ENCODE measurements at places on chromosomes 6 and 20.

DNA sequence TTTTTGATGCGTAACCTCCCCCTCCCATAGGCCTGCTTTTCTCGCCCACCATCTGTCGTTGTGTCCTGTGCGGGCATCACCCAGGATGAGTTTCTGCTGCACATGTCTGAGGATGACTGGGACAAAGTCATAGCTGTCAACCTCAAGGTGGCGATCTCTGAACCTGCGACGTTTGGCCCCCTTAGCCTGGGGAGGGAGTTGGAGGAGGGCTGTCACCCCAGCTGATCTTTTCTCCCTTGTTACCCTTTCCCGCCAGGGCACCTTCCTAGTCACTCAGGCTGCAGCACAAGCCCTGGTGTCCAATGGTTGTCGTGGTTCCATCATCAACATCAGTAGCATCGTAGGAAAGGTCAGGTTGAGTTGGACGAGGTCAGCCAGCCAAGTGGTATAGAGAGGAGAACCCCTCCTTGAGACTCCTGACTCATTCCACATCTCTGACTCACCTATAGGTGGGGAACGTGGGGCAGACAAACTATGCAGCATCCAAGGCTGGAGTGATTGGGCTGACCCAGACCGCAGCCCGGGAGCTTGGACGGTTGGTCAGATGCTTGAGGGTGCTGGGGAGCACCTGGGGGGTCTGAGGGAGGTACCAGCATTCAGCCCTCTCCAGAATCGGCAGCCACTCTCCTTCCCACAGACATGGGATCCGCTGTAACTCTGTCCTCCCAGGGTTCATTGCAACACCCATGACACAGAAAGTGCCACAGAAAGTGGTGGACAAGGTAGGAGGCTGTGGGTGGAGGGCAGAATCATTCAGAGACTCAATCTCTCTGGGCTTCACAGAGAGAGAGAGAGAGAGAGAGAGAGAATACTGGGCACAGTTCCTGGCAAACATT, 954 bp downstream of the HSD17B8 start:
- DNase-seq = peak; percentile 87

GRCh38 chr6:41255638-41256246, 27.6 kb downstream of the TREML4 start:
- no peak for DNase-seq

DNA sequence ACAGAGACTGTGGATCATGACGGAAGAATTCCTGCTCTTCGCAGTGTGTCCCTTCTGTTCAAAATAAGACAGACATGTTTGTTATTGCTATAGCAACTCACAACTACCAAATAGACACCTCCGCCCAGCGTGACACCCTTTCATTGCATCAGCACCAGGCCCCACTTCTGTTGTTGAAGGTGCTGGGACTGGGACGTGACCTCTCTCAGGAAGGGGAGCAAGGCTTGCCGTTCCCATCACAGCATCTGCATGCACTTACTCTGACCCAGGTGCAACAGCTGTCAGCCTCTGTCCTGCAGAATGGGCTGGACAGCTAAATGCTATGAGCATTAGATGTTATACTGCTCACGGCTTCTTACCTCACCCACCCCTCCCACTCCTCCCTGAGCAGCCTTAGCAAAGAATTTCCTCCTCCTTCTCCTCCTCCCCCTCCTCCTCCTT, 94.1 kb downstream of the DACT2 start:
- no peak for DNase-seq

DNA sequence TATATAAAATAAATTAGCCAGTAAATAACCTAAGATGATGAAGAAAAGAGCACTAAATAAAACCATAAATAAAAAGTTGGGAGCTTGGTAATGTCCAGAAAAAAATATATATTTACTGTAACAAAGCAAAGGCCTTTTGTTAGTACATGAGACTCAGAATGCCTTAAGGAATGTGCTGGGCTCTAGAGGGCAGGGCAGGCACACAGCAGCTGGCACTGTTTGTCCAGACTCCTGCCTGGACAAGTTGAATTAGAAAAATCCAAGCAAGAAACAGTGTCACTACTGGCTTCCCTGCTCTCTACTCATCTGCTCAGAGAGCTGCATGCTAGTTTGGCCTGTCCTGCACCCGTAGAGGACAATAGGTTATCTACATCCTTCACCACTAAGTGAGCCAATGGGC, 8.8 kb downstream of the DEFB129 start:
- peak; percentile 5 for DNase-seq

DNA sequence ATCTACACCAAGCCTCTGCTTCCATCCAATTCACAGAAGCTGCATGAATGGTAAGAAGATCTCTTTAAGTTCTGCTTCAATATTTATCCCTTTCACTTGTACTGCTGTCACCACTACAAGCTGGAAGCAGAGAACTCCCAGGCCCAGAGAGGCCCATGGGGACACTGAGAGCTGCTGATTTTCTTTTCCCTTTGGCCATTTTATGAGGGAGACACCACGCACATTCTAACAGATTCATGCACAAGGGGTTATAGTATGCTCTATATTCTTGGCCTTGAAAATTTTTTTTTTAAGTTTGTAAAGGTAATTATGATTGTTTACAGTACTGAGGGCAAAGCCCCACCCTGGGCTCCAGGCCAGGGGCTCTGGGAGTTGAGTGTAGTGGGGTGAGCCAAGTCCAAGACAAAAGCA, 88.4 kb downstream of the MYB start:
- no peak for DNase-seq

DNA sequence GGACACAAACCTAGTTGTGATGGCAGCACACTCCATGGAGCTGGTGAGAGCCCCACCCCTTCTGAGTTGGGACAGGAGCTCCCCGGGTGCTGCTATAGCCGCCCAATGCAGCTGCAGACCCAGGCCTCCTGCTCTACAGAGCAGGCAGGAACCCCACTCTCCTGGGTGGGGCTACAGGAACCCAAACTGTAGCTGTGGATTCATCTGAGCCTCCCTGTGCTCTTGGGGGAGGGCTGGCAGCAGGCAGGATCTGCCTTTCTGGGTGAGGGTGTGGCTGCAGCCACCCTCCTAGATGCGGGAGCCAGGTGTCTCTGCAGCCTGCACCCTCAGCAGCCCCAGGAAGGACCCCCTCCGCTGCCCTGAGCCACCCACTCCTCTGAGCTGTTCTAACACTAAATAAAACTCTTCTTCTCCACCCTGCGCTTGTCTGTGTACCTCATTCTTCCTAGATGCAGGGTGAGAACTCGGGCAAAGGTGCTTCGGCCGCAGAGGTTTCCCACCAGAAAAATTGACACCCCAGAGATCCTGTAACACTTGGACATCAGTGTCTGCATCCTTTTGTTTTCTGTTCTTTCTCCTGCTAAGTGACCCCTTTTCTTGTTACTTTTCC, 55.2 kb upstream of the KIF13A start:
- DNase-seq = no peak

- DNase-seq = no peak
Observed at GRCh38 chr6:10154251-10154650, 260.6 kb downstream of the TFAP2A start.

- DNase-seq = no peak
Observed at GRCh38 chr6:29908341-29908662, 34.0 kb upstream of the HLA-A start.

- no peak for DNase-seq
Observed at GRCh38 chr6:163094881-163095280, 319.6 kb upstream of the QKI start.

DNA sequence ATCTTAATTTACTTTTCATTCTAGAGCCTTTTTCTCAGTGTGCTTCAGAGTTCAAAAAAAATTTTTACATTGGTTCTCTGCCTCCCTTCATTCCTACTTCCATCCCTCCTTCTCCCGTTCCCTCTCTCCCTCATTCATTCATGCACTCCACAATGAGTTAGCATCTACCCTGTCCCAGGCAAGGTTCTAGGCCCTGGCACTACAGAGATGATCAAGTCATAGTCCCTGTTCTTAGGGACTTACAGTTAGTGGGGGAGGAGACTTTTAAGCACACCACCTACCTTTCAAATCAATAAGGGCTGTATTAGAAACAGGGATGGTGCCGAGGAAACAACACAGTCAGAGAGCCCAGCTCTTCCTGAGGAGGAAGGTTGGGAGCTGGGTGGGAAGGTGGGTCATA, 40.3 kb downstream of the MAP3K5 start:
- DNase-seq = no peak

DNA sequence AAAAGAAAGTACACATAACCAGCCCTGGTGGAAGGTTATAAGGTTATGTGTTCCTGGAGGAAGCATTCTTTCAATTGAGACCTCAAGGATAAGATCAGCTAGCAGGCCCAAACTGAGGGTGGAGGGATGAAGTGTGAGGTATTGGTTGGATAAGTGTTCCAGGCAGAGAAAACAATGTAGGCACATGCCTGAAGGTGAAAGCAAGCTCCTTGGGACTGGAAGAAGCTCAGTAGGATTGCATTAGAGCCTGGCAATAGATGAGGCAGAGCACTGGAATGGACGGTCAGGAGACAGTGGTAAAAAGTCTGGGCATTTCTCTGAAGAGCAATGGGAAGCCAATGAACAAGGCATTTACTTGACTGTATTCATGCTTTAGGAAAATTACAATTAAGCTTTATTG, 89.9 kb upstream of the SHLD1 start:
- no peak for DNase-seq

DNA sequence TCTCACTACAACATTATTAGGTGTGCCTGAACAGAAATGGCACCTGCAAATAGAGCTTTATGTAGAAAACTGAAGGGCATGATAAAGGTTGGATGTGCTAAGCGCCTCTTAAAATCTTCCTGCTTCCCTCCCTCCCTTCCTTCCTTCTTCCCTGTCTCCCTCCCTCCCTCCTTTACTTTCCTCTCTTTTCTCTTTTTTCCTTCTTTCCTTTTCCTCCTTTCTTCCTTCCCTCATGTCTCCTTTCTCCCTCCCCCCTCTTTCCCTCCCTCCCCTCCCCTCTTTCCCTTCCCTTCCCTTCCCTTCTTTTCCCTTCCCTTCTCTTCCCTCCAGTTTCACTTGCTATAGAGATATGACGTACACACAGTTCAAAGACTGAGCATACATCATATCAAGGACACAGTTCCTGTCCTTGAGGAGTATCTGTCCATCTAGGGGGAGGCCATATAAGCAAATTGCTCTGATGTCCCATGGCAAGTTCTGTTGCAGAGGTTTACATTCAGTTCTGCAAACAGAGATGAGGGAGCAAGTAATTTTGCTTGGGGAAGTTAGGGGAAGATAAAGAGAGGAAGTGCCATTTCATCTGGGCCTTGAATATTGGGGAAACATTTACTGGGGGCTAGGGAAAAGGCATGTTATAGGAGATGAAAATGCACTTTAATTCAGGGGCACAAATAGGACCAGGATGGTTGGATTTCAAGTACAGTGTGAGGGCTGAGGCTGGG, 79.0 kb upstream of the EEF1E1 start:
- DNase-seq = no peak

DNA sequence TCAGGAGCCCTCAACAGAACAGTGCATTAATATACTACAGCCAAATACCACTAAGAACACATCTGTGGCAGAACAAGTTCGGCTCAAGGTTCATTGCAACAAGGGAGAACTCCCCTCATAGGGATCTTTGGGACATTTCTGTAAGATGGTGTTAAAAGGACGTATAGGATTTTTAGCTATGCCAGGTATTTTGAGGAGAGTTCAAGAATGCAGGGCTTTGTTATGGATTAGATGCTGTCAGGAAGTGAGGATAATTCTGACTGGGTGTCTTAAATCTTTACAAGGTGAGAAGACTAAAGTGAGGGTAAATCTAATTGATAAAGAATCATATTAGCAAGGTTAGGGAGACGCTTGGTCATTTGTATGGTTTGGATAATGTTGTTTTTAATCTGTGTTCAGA, 83.7 kb upstream of the AHI1 start:
- no peak for DNase-seq

- DNase-seq = no peak
Observed at GRCh38 chr6:98292810-98293209, 541.6 kb upstream of the POU3F2 start.

GRCh38 chr20:54103762-54104600, 33.6 kb upstream of the BCAS1 start:
- DNase-seq = no peak

GRCh38 chr6:53975941-53976615, 135.2 kb upstream of the MLIP start:
- DNase-seq = peak; percentile 23

DNA sequence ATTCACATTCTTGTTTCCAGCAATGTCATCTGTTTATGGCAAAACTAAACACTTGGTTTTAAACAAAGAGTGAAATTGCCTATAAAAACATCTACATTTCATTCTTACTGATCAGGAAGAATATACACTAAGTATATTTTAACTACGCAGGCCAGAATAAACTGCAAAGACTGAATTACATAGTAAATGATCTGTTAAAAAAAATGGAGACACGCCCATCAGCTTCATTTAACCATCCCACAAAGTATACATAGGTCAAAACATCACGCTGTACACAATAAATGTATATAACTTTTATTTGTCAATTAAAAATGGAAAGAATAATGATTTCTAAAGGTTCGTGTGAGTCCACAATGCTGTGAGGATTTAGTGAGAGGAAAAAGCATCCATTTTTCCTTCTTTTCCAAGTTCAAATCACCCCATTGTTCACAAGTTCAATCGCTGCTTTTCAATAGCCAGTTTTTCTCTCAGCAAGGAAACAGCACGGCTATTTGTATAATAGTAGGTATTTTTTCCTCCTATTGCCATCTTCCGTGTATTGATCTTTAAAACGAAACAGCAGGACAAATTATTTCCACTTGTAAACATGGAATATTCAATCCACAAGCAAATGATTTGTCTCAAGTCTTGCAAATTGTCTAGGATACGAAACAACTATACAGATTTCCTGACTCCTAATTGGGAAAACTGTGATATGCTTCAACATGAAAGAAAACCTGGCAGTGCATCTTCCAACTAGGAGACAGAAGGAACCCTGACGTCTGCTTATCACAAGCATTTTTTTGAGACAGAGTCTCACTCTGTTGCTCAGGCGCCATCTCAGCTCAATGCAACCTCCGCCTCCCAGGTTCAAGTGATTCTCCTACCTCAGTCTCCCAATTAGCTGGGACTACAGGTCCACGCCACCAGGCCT, 10.6 kb downstream of the SFT2D1 start:
- no peak for DNase-seq

GRCh38 chr6:145063091-145063490, 672.2 kb downstream of the EPM2A start:
- no peak for DNase-seq

- DNase-seq = no peak
Observed at GRCh38 chr20:47558295-47559066, 56.8 kb downstream of the NCOA3 start.

- DNase-seq = no peak
Observed at GRCh38 chr20:20786428-20786827, 74.0 kb upstream of the RALGAPA2 start.

GRCh38 chr20:2300420-2300819, 4.6 kb downstream of the TGM3 start:
- DNase-seq = peak; percentile 35
